ENCODE measurements at places on chromosomes 7 and 10.

- H3K4me3 ChIP-seq, result no peak overlapping the region
- DNase-seq, result no peak
- no peaks in the 10 kb centered on the region for H3K27me3 ChIP-seq
These were observed 119.1 kb upstream of the FOXP2 start for GRCh38 chr7:114295522-114295921.

GRCh38 chr10:127146661-127147060 lies 49.7 kb downstream of the INSYN2A start:
- no peak for DNase-seq
- H3K36me3 ChIP-seq, result peaks cover 11% of the 10 kb centered on the region
- H3K27me3 ChIP-seq, result no peaks in the 10 kb centered on the region
- no peak overlapping the region for H3K4me3 ChIP-seq
- peaks cover 44% of the 10 kb centered on the region for H3K4me1 ChIP-seq

- no peak for DNase-seq
- no peaks in the 10 kb centered on the region for H3K36me3 ChIP-seq
- H3K27me3 ChIP-seq, result peaks cover 4% of the 10 kb centered on the region
- H3K4me3 ChIP-seq, result no peak overlapping the region
These were observed 153.1 kb downstream of the AOAH start for GRCh38 chr7:36571190-36571560.

- no peak for DNase-seq
- peaks cover 9% of the 10 kb centered on the region for H3K27me3 ChIP-seq
- H3K4me1 ChIP-seq, result peaks cover 55% of the 10 kb centered on the region
These were observed 7.1 kb downstream of the CRYGN start for GRCh38 chr7:151432658-151433521.

GRCh38 chr7:134750083-134751062 lies 29.1 kb upstream of the CALD1 start:
- DNase-seq, result peak; percentile 65
- H3K36me3 ChIP-seq, result no peaks in the 10 kb centered on the region
- no peaks in the 10 kb centered on the region for H3K4me1 ChIP-seq
- H3K27ac ChIP-seq, result no peak overlapping the region
- H3K27me3 ChIP-seq, result no peaks in the 10 kb centered on the region

DNA sequence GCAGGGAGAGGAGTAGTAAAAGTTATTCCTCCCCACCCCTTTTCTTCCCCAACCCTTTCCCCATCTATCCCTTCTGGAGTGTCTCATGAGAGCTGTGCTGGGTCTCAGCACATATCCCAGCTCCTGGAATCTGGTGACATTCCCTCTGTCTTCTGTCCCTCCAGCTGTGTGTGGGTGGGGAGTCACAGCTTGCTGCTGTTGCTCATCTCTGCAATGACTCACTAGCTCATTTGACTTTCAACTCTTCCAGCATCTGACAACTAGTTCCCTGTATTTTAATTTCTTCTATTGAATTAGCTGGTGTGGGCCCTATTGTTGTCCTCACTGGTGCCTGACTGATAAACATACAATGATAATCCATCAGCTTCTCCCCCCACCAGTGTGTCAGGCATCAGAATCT lies 198.9 kb upstream of the AUTS2 start:
- peaks cover 6% of the 10 kb centered on the region for H3K4me1 ChIP-seq
- peaks cover 5% of the 10 kb centered on the region for H3K27me3 ChIP-seq
- DNase-seq, result no peak
- H3K36me3 ChIP-seq, result no peaks in the 10 kb centered on the region
- no peak overlapping the region for H3K4me3 ChIP-seq

DNA sequence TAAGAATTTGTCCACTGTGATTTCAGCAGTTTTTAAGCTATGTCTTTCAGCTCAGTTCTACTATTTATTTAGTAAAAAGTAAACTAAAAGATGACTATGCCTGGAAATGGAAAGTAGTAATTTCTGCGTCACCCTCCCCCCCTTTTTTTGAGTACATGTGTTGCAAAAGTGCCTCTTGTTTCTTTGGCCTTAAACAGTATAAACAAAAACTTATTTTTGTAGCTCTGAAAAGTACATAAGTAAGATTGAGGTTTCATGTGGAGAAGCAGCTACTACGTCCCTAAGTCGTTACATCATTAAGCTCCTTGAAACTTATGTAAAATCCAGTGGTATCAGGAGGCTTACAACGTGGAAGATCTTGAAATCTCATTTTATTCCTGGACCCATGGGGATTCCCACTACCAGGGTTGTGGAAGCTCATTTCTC lies 46.3 kb upstream of the HBP1 start:
- H3K4me1 ChIP-seq, result peaks cover 6% of the 10 kb centered on the region
- DNase-seq, result no peak
- H3K27ac ChIP-seq, result no peak overlapping the region
- H3K4me3 ChIP-seq, result no peak overlapping the region
- H3K27me3 ChIP-seq, result no peaks in the 10 kb centered on the region

DNA sequence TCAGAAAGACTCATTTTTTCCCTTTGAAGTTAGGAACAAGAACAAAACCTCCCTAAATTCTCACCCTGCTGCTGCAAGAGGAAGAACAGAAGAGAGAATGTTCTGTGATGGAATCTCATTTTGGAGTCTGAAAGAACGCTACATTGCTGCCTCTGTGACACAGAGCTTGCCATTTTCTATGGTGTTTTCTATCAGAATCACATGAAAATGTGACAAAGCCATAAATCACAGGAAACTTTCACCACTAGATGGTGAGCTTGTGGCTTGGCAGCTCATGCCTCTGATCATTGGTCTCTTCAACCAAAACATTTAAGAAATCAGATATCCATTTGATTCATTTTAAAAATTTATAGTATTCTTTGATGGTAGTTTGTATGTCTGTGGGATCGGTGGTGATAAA lies 82.9 kb downstream of the CADPS2 start:
- no peak overlapping the region for H3K27ac ChIP-seq
- peaks cover 4% of the 10 kb centered on the region for H3K4me1 ChIP-seq
- no peak overlapping the region for H3K4me3 ChIP-seq
- H3K27me3 ChIP-seq, result no peaks in the 10 kb centered on the region
- H3K36me3 ChIP-seq, result no peaks in the 10 kb centered on the region

- H3K4me3 ChIP-seq, result no peak overlapping the region
- H3K27ac ChIP-seq, result no peak overlapping the region
- no peaks in the 10 kb centered on the region for H3K27me3 ChIP-seq
- H3K4me1 ChIP-seq, result peaks cover 15% of the 10 kb centered on the region
- H3K36me3 ChIP-seq, result no peaks in the 10 kb centered on the region
These were observed 10.2 kb upstream of the AGR2 start for GRCh38 chr7:16815001-16815400.

GRCh38 chr10:28925121-28925663 lies 247.9 kb downstream of the BAMBI start:
- peak; percentile 26 for DNase-seq
- peaks cover 2% of the 10 kb centered on the region for H3K36me3 ChIP-seq
- peaks cover 3% of the 10 kb centered on the region for H3K27me3 ChIP-seq

DNA sequence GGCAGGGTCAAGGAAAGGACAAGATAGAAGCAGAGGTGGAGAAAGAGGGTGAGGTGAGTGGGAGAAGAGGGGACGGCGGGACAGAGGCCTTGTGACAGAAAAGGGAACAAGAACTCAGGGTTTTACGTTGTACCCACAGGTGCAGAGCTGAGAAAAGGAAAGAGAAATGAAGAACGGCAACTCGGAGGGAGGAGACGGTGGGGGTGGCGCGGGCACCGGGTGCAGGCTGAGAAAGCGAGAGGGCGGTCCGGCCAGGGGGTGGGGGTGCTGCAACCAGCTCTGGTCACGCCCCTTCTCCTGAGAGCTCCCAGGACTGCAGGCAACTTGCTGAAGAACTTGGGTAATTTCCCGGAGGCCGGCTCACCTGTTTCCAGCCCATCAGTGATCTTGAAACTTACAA lies 65.3 kb downstream of the CARD11 start:
- DNase-seq, result peak; percentile 65
- peaks cover 20% of the 10 kb centered on the region for H3K27me3 ChIP-seq
- H3K27ac ChIP-seq, result no peak overlapping the region
- no peaks in the 10 kb centered on the region for H3K36me3 ChIP-seq
- peaks cover 39% of the 10 kb centered on the region for H3K4me1 ChIP-seq
- H3K4me3 ChIP-seq, result peak overlapping the region; percentile 71

- peaks cover 11% of the 10 kb centered on the region for H3K27me3 ChIP-seq
- H3K4me3 ChIP-seq, result no peak overlapping the region
- H3K27ac ChIP-seq, result no peak overlapping the region
- no peaks in the 10 kb centered on the region for H3K36me3 ChIP-seq
- DNase-seq, result no peak
These were observed 60.8 kb downstream of the ADRA2A start for GRCh38 chr10:111137587-111137986.

DNA sequence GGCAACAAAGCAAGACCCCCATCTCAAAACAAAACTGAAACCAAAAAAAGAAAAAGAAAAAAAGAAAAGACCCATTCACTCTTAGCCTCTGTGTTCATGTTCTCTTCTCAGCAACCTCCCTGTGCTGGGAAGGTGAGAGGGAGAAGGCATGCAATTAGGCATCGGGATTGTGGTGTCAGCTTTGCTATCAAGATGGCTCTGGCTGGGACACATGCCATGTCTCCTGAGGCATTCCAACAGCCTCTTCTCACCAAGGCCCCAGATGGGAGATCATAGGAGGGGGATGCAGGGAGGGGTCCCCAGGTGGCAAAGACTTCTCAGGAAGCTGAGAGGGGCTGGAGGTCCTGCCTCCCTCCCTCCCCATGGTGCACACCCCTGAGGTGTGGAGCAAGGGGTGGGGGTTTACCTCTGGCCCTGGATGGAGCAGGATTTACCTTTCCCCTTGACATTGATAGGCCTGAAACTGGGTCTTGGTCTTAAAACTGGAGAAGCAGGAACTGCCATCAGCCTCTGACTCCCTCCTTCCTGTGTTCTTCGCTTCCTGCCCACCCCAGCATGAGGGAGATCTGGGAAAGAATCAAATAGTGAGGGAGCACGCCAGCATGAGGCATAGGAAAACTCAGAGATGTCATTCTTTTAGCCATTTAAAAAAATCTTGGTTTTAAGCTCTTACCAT lies 96.2 kb upstream of the DUSP5 start:
- no peaks in the 10 kb centered on the region for H3K36me3 ChIP-seq
- peaks cover 57% of the 10 kb centered on the region for H3K4me1 ChIP-seq
- H3K4me3 ChIP-seq, result no peak overlapping the region

DNA sequence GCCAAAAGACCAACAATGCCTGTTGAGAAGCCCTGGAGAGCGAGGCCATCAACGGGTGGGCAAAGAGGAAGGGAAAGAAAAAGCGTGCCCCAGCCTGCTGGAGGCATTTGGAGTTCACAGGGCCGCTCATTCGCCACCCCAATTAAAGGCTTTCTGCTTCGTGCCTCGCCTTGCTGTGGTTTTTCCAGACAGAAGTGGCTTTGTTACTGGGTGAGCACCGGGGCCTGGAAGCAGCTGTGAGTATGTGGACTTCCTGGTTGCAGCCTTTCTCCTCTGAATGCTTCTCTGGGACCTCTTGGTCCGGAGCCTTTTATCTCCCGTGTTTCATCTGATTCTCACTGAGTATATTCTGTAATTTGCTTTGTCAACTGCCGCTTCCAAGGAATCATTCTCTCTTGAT lies 118.1 kb upstream of the EGR2 start:
- H3K27ac ChIP-seq, result no peak overlapping the region
- H3K27me3 ChIP-seq, result no peaks in the 10 kb centered on the region
- no peak for DNase-seq
- H3K4me3 ChIP-seq, result no peak overlapping the region
- no peaks in the 10 kb centered on the region for H3K36me3 ChIP-seq

- H3K27ac ChIP-seq, result no peak overlapping the region
- DNase-seq, result no peak
- peaks cover 15% of the 10 kb centered on the region for H3K4me1 ChIP-seq
- H3K36me3 ChIP-seq, result no peaks in the 10 kb centered on the region
- H3K4me3 ChIP-seq, result no peak overlapping the region
- H3K27me3 ChIP-seq, result peaks cover 51% of the 10 kb centered on the region
These were observed 61.8 kb downstream of the PYROXD2 start for GRCh38 chr10:98353170-98353569.

DNA sequence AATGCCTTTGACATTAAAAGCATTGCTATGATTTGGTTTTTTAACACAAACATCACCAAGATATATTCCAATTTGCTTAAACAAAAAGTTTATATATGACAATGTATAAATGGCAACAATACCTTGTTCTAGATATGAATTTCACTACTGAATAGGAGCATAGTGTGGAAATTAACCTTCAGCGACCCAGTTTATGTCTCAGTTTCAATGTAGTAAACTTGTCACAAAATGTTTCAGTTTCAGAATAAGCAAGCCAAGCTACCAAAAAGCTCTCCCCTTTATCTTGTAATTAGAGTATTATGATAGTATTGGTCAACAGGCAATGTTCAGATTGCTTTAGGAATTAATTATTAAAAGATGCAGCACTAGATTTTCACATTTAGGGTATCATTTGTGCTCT lies 99.6 kb upstream of the PCDH15 start:
- H3K4me1 ChIP-seq, result no peaks in the 10 kb centered on the region
- no peak overlapping the region for H3K4me3 ChIP-seq
- DNase-seq, result no peak
- no peaks in the 10 kb centered on the region for H3K27me3 ChIP-seq
- H3K27ac ChIP-seq, result no peak overlapping the region

GRCh38 chr7:7702826-7703225 lies 15.6 kb downstream of the RPA3 start:
- H3K36me3 ChIP-seq, result no peaks in the 10 kb centered on the region
- H3K27me3 ChIP-seq, result peaks cover 4% of the 10 kb centered on the region
- DNase-seq, result no peak
- H3K4me3 ChIP-seq, result no peak overlapping the region
- peaks cover 23% of the 10 kb centered on the region for H3K4me1 ChIP-seq

GRCh38 chr7:15765753-15766152 lies 79.3 kb upstream of the MEOX2 start:
- H3K36me3 ChIP-seq, result peaks cover 8% of the 10 kb centered on the region
- peaks cover 20% of the 10 kb centered on the region for H3K4me1 ChIP-seq
- H3K27me3 ChIP-seq, result peaks cover 4% of the 10 kb centered on the region
- H3K27ac ChIP-seq, result peak overlapping the region; percentile 52

DNA sequence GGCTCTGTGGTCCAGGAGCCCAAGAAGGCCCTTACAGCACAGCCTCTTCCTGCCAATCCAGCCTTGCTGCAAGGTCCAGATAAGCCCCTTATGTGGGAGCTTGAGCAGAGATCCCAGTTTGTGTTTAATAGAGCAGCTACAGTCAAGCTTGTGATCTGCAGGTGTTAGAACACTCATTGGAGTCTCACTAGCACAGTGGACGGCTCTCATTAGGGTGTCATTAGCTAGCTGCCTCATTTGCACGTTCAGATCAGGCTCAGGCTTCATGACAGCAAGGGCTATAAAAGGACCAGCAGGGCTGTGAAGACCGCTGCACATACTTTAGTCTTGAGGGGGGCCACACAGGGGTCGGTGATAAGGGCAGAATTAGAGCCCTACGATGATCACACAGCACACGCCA lies 443.2 kb downstream of the RPS24 start:
- H3K36me3 ChIP-seq, result no peaks in the 10 kb centered on the region
- peaks cover 58% of the 10 kb centered on the region for H3K4me1 ChIP-seq
- no peak overlapping the region for H3K27ac ChIP-seq
- no peak for DNase-seq

- H3K4me1 ChIP-seq, result no peaks in the 10 kb centered on the region
- DNase-seq, result no peak
- no peak overlapping the region for H3K4me3 ChIP-seq
- peaks cover under 1% of the 10 kb centered on the region for H3K27me3 ChIP-seq
- H3K36me3 ChIP-seq, result peaks cover 18% of the 10 kb centered on the region
These were observed 305.8 kb upstream of the NEBL start for GRCh38 chr10:21202776-21203462.

GRCh38 chr7:80537091-80537490 lies 25.2 kb upstream of the GNAT3 start:
- DNase-seq, result no peak
- no peaks in the 10 kb centered on the region for H3K36me3 ChIP-seq

Measured in nephron progenitor cell (in vitro differentiated cells).